Natural killer cell treated with Interleukin-12 subunit alpha and Interleukin-12 subunit beta and Interleukin-15 and Interleukin-18, amount 100 ng/mL, for 72 hours (primary cell): ENCODE measurements at places on chromosomes 3 and 15.
A peak's percentile ranks its signal among the peaks of the same experiment; 100 is the strongest.

GRCh38 chr3:140724856-140725812 lies 47.3 kb downstream of the TRIM42 start:
- DNase-seq = no peak

DNA sequence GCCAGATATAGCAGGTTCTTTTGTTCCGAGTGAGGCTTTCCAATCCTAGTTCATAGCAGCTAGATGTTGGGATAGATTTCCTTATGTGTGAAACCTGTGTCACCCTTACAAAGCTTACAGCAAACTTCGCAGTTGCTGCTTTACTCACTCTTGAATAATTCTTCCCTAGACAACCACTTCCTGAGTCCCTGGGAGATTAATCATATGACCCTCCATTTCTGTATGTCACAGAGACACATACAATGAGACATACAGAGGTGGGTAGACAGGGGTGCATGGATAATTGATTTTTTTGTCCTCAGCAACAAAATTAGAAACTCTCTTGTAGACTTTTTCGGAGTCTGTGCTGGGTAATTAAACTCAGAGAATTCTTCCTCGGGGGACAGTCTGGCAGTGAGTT lies 163.2 kb downstream of the NSUN3 start:
- DNase-seq = no peak

GRCh38 chr3:119596398-119596797 lies 1.3 kb upstream of the PLA1A start:
- no peak for DNase-seq

DNA sequence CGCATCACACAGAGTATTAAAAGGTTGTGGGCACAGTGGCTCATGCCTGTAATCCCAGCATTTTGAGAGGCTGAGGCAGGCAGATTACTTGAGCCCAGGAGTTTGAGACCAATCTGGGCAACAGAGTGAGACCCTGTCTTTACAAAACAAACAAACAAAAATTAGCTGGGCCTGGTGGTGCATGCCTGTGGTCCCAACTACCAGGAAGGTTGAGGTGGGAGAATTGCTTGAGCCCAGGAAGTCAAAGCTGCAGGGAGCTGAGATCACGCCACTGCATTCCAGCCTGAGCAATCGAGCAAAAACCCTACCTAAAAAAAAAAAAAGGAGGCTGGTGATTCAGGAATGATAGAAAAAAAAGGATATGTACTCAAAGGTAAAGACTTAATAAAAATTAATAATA lies 28.2 kb upstream of the ST6GAL1 start:
- DNase-seq = no peak

DNA sequence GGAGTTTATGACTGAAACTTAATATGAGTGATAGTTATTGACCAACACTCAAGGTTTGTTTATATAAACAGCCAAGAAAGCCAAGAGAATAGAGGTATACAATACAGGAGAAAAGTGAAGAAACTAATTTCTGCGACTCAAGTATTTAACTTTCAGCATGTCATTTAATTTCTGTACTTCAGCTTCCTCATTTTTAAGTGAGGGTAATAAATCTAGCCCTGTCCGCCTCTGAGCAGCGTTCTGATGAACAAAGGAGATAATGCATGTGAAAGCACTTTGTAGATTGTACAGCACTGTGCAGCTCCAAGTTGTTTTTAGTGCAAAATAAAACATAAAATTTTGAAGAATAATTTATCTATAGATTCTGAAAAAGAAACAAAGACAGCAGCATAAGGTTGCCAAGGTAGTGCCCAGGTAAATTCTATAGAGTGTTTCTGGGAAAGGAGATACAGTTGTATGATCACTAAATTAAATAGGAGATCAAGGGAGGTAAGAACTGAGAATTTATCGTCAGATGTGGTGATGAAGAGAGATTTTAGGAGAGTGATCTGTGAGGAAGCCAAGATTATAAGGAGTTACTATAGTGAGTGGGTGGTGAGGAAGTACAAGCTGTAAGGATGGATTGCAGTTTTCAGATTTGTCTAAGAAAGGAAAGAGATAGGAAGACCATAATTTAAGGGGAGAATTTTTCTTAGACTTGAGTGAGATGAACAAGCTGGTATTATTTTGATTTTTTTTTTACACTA lies 71.3 kb downstream of the RASA2 start:
- DNase-seq = no peak

DNA sequence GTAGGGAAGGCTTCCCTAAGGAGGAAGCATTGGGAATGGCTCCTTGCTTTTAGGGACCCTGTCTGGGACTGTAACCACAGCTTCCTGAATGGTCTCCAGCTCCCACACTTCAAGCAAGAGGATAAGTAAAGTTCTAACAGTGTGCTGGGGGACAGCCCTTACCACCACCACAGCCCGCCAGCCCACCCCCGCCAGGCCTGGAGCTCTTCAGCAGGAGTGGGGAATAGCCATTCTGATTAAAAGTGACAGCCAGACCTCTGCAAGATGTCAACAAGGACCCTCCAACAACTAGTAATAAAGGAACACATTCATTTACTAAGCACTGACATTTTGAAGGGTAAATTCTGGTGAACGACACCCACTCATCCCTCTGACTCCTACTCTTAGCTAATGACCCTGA lies 49.4 kb downstream of the CPN2 start:
- no peak for DNase-seq

GRCh38 chr15:23467110-23467600 lies 20.1 kb upstream of the GOLGA6L2 start:
- no peak for DNase-seq

- DNase-seq = peak; percentile 63
Measured at GRCh38 chr15:69729167-69729748, 276.6 kb downstream of the RPLP1 start.

DNA sequence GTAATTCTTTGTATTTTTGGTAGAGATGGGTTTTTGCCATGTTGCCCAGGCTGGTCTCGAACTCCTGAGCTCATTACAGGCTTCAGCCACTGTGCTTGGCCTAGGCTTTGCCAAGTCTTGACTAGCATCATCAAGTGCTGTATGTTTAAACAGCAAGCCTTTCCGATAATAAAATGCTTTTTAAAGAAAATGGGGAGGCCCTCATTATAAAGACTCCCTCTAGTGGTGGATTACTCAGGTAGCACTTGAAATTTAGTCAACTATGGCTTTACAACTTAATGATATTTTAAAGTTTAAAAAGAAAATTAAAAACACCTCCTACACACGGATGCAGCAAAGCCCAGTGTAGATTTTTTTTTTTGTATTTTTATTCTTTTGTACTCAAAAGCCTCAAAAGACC lies 213.6 kb downstream of the GAP43 start:
- DNase-seq = no peak

DNA sequence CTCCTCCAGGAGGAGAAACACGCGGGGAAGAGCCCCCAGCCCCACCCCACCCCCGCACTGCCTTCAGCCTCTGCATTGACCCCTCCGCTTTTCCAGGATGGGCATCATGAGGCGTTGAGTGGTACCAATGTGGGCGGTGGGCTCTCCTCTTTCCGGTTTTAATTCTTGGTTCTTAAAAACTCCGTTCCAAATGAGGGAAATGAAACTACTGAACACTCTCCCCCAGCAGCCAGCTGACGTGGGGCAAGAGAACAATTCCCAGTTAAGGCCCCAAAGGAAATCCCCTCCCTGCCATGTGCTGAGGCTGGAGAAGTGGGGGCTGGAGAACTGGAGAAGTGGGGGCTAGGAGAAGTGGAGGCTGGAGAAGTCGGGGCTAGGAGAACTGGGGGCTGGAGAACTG lies 5.3 kb upstream of the NRROS start:
- no peak for DNase-seq

DNA sequence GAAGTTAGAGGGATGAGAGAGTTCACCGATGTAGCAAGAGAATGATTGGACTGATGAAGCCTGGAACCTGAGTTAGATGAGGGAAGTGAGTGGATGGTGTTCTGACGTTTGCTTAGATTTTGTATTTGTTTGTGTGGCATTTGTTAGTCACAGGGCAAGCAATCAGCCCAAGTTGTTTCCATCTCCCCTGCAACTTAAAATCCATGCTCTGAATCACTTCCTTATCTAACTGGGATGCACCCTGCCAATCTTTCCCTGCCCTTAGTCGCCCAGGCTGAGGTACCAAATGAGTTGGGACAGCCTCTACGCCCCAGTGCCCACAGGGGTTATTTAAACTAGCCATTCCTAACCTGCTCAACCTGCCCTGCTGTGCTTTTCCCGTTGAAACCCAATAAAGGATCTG lies 12.6 kb downstream of the PAQR5 start:
- peak; percentile 46 for DNase-seq

DNA sequence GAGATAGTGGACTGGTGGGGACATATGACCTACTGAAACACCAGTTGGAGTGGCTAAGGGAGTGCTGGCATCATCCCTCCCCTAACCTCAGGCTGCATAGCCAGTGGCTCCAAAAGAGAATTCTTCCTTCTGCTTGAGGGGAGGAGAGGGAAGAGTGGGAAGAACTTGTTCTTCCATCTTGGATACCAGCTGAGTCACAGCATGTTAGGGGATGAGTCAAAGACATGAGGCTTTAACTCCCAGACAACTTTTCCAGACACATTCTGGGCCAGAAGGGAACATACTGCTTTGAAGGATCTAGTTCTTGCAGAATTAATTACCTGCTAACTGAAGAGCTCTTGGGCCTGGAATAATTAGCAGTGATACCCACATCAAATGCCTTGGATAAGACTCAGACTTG lies 36.8 kb upstream of the PEX5L start:
- DNase-seq = no peak

DNA sequence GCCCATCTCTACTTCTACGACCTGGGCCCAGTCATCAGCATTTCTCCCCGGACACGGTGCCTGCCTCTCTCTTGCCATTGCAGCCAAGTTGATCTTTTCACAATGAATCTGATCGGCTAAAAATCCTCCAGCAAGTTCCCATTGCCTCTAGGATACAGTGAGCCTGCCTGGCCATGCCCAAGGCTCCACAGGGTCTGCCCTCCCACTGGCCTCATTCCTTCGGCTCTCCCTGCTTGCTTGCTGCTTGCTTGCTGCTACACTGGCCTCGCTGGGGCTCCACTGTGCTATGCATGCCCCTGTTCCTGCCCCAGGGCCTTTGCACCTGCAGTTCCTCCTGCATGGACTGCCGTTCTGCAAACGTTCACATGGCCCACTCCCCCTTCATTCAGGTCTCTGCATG lies 2.0 kb downstream of the ABTB1 start:
- DNase-seq = no peak

GRCh38 chr15:100200287-100200880 lies 141.4 kb downstream of the ADAMTS17 start:
- no peak for DNase-seq

DNA sequence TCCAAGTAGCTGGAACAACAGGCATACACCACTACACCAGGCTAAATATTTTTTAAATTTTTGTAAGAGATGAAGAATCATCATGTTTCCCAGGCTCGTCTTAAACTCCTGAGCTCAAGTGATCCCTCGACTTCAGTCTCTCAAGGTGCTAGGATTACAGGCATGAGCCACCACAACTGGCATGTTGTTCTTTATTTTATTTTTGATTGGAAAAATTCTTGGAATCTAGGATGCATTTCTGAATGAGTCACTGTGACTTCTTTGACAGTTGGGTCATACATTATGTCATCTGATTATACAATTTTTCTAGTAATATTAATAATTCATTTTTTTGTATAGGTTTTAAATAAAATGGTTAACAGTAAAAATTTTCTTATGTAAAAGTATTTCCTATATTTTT lies 870.2 kb downstream of the SI start:
- DNase-seq = no peak

DNA sequence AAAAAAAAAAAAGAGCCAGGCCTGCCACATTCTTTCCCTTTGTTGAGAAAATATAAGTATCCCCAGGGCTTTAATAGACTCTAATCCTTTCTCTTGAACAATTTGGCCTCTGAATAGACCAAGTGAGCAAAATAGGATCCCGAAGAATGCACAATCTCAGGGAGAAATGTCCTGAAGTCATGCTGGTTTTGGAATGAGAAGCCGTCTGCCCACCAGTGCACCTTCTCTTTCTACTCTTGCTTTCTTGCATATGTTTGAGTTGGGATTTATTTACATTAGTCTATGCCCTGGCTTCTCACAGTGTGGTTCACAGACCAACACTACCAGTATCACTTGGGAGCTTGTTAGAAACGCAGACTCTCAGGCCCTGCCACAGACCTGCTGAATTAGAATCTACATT lies 153.0 kb downstream of the ZNF621 start:
- DNase-seq = no peak

DNA sequence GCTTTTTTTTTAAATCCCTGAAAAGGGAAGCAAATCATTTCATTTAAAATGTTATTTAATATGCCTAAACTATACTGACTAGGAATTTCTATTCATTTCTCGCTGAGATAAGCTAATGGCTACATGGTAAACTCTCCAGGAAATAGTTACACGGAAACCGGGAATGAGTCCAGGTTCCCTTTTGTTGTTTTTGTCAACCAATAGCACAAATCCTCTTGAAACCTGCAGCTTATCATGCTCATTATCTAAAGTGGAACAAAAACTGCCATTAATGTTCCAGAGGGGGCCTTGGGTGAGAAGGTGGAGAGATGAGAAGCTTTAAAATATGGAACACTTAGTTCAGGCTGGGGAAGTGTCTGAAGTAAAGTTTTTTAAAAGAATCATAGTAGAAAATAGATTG lies 113.5 kb upstream of the ALCAM start:
- DNase-seq = no peak
